ENCODE measurements at places on chromosomes 3 and 15. TPM values are rescaled to one million over a fixed set of nuclear protein-coding genes. Genes with fewer than 3 reads are reported as not detected.
A peak's percentile ranks its signal among the peaks of the same experiment; 100 is the strongest.

The OR5AC2 gene
- not detected for total RNA-seq

The MOBP gene
- not detected for total RNA-seq

The TLNRD1 gene
- 17.2 TPM for total RNA-seq

DNA sequence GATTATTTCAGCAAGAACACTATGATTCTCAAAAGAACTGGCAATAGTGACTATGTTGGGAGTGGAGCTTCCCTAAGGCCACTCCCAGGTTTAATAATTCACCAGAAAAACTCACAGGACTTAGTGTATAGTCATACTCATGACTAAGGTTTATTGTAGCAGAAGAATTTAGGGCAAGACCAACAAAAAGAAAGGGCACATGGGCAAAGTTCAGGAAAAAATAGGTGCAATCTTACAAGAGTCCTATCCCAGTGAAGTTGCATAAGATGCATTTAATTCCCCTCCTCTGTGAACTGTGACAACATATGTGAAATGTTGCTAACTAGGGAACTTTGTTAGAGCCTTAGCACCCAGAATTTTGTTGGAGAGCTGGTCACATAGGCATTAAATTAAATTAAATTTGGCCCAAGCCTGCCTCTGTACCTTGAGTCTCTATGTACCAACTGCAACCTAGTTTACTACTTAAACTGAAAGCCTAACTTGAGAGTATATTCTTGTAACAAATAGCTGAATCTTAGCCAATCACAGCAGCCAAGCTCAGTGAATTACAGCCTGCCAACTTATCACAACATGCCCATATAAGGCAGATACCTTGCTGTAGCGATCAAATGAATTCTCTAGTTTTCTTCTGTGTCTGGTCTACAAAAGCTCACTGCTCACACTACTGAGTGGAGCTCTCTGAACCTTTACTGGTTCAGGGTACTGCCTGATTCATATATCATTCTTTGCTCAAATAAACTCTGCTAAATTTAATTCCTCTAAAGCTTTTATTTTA is 386.2 kb upstream of the ARHGEF26 start:
- peak; percentile 100 for DNase-seq

- DNase-seq = no peak
Observed at GRCh38 chr15:67556976-67557570, 14.6 kb downstream of the MAP2K5 start.

GRCh38 chr15:88513195-88513594 is 33.3 kb downstream of the DET1 start:
- DNase-seq = peak; percentile 15

DNA sequence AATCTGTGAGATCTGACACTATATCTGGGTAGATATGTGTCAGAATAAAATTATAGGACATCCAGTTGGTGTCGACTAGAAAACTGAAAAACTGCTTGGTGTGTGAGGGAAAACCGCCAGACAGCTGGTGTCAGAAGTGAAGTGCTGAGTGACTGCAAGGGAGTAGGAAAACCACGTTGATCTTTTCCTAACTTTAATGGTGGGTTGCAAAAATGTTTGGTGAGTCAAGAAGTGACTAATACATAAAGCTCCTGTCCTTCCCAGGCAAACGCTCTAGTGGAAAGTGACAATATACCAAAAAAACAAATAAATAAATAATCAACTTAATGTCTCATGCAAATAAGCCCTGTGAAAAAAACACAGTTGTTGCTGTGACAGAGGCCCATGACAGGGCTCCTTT is 7.3 kb upstream of the CD96 start:
- peak; percentile 84 for DNase-seq

DNA sequence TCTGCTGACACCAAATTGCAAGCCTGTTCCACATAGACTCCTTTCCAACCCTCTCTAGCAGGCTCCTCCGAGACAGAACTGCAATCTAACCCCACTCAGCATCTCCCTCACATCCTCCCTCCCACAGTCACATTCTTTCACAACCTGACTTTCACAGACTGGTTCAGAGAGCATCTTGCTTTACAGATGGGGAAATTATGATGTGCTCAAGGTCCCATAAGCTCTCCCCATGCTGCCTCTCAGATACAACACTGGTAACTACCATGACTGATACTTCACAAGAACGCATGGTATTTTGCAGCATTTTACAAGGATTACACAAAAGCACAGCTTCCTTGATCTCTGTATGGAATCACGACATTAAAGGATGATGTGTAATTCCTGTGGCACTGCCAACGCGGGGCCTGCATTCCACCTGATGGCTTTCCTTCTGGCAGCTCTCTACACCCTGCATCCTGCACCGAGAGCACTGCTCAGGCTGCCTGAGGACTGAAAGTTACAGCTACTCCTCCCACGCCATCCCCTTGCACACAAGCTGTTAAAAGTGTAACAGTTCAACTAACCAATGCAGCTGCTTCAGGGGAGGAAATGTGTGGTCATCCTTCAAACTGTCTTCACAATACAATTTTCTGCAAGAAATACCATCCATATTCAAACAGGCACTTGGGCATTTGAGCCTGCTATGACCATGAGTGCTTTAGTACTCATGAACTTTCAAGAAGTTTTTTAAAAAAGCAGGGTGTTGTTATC is 27.6 kb downstream of the TBC1D2B start:
- no peak for DNase-seq

- DNase-seq = no peak
Observed at GRCh38 chr15:68061171-68061570, 7.1 kb downstream of the PIAS1 start.

GRCh38 chr3:8486936-8487335 is 14.7 kb upstream of the LMCD1 start:
- no peak for DNase-seq

GRCh38 chr3:53464424-53464823 is 30.0 kb upstream of the CACNA1D start:
- DNase-seq = peak; percentile 93

DNA sequence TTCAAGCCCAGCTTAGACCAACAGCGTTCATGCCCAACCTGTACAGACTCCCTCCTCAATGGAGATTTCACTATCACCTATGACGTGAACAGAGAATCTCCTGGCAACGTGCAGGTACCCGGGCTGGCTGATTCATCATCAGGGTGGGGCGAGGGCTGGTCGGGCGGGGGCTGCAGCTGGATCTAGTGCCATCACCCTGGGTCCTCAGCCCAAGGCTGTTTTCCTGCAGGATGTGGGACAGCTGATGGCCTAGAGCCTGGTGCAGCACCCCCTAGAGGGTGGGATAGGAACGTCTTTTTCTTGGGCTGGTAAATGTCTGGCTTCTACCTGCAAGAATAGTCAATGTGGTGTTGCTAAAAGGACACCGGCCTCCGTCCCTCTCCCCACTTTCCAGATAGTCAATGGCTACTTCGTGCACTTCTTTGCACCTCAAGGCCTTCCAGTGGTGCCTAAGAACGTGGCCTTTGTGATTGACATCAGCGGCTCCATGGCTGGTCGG is 4.4 kb downstream of the ITIH3 start:
- DNase-seq = peak; percentile 3

Measured in renal cortical epithelial cell (primary cell).